ENCODE measurements at places on chromosomes 16 and 17.

DNA sequence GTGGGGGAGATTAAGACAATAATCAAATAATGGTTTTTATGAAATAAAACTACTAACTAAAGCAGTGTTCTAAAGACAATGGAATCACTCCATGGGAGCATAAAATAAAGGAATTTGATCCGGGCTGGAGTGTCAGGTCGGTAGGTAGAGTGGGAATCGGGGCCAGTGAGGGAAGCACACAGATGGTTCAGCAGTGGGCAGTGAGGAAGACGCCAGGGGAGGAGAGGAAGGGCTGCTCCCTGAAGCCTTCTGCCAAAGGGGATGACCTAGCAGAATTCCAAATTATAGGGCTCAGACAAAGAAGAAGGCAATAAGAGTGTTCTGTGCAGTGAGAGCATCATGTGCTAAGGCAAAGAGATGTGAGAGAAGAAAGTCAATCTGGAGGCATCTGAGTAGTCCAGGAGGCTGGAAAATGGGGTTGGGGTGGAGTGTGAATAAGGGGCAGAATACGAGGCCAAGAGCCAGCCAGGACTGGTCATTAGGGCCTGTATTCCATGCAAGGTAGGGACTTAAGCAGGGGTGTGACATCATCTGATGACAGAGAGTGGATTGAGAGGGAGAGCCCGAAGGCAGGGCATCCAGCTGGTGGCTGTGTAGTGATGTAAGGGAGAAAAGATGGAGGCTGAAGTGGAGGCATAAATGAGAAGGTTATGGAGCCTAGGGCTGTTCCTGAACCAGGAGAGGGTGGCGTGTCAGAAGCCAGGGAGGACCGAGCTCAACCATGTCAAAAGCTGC lies 137.6 kb downstream of the COPRS start:
- DNase-seq = no peak

DNA sequence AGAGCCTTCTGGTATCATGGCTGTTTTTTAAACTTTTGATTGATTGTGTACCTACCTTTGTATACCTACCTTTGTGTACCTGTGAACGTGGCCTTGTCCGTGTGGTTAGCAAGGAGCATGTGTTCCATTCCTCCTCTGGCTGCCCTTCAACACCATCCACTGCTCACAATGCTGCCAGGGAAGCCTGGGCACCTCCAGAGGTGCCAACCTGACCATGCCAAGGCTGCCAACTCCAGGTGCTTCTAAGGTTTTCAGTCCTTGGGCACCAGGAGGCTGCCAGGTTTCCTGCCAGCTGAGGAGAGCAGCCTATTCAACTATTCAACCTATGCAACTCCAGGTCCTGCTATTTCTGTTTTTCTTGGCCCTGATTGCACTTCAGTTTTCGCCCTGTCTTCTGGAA lies 17.6 kb upstream of the ARL4D start:
- DNase-seq = no peak

GRCh38 chr16:87850009-87851006 lies 19.0 kb downstream of the SLC7A5 start:
- peak; percentile 67 for DNase-seq

- no peak for DNase-seq
Observed at GRCh38 chr17:61443475-61443882, 8.7 kb upstream of the TBX4 start.

DNA sequence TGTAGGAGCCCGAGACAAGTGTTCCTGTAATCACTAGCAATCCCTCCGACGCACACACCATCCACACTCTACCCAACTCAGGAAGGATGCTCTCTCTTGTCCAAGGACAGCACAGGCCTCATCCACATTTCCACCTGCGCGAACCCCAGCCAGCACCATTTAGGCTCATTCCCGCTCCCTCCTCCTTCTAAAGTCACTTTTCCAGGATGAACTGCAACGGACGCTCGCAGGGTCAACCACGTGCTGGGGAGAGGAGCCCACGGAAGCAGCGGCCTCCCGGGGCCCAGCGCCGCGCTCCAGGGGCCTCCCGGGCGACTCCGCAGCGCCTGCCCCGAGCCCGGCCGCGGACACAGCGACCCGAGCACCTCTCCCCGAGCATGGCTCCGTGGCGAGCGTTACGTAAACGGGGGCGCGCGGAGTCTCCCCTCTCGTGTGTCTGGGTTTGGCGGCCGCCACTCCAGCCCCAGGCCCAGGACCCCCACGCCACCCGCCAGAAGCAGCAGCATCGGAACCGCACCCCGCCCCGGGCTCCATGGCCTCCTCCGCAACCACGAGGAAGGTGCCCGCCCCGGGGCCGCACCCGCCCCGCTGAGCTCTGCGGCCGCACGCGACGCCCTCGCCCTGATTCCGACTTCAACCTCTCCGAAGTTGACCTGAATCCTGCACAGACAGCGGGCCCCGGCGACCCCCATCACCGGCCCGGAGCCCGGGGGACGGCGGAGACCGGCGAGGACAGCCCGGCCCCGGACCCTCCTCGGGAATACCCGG lies 668 bp downstream of the USP36 start:
- DNase-seq = peak; percentile 38

DNA sequence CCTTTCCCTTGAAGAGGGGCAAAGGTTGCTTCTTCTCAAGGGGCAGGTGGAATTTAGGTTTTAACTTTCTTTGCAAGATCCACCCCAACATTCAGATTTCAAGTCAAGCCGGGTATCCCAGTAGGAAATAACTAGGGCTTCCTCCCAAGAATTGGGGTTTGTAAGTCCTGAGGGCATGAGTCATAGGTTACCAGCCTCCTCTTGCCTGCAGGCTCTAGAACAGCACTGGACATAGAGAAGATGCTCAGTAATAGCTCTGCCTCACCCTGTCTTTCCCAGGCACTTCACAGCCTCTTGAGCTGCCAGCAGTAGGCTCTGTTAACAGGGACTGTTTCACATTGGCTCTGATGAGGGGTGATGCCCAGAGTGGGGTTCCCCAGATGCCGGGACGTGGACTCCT lies 35.8 kb upstream of the ZFP90 start:
- DNase-seq = no peak

- DNase-seq = no peak
Observed at GRCh38 chr17:49016775-49017463, 19.7 kb downstream of the IGF2BP1 start.

- no peak for DNase-seq
Observed at GRCh38 chr16:31694461-31694860, 166.8 kb downstream of the AHSP start.

DNA sequence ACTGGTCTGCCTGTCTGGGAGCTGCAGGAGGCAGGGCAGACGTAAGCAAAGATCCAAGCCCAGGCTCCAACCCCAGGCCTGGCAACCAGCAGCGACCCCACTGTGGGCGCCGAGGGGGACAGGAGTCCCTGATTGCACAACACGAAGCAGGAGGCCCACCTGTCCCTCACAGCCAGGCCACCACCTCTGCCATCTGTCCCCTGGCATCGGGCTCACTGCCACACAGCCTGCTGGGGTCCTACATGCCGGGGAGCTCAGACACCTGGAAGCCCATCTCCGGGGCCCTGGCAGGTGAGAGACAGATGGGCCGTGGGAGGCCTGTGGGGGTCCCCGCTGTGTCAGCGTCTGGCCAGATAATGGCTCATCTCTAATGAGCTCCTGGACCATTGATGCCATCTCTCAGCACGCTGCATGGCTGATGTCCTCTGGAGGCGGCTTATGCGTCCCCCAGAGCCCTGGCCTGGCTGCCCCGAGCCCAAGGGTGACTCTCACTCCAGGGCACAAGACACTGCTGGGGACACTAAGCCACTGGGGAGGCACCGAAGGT lies 11.3 kb upstream of the RASD1 start:
- no peak for DNase-seq

- DNase-seq = no peak
Observed at GRCh38 chr17:76685366-76685765, 25.4 kb downstream of the MXRA7 start.

GRCh38 chr17:45131616-45132319 lies 547 bp downstream of the PLCD3 start:
- DNase-seq = peak; percentile 25

DNA sequence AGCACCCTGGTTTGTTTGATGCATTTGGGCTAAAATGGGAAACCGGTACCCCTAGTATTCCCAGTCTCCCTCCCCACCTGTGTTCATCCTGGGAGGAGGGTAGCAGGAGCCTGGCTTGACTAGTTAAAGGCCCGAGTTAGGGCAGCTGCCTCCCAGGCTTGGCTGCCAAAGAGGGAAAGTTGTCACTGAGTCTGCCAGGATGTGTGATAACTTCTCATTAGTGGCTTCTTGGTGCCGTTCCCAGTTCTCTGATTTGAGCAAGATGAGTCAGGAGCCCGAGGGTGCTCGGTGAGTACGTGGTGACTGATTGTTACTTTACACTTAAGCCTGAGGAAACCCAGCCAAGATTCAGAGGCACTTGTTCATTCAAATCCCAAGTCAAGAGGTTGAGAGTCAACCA lies 2.5 kb downstream of the KRT32 start:
- DNase-seq = no peak

- DNase-seq = no peak
Observed at GRCh38 chr17:82202981-82203380, 9.7 kb downstream of the CCDC57 start.

GRCh38 chr17:79482727-79483521 lies 127.9 kb downstream of the RBFOX3 start:
- DNase-seq = no peak

- no peak for DNase-seq
Observed at GRCh38 chr16:80994451-80994850, 12.2 kb downstream of the CMC2 start.

- no peak for DNase-seq
Observed at GRCh38 chr17:83065660-83066542, 13.5 kb upstream of the METRNL start.

GRCh38 chr17:58332778-58333735 lies 4.5 kb upstream of the TSPOAP1 start:
- no peak for DNase-seq

All from activated gamma-delta T cell treated with anti-CD3 and anti-CD28 coated beads, Interleukin-2, amount 50 U/mL, for 16 hours (primary cell).